Keratinocyte (primary cell): ENCODE measurements at places on chromosomes 6 and 20. TPM values are rescaled to one million over a fixed set of nuclear protein-coding genes. Genes with fewer than 3 reads are reported as not detected.

DNA sequence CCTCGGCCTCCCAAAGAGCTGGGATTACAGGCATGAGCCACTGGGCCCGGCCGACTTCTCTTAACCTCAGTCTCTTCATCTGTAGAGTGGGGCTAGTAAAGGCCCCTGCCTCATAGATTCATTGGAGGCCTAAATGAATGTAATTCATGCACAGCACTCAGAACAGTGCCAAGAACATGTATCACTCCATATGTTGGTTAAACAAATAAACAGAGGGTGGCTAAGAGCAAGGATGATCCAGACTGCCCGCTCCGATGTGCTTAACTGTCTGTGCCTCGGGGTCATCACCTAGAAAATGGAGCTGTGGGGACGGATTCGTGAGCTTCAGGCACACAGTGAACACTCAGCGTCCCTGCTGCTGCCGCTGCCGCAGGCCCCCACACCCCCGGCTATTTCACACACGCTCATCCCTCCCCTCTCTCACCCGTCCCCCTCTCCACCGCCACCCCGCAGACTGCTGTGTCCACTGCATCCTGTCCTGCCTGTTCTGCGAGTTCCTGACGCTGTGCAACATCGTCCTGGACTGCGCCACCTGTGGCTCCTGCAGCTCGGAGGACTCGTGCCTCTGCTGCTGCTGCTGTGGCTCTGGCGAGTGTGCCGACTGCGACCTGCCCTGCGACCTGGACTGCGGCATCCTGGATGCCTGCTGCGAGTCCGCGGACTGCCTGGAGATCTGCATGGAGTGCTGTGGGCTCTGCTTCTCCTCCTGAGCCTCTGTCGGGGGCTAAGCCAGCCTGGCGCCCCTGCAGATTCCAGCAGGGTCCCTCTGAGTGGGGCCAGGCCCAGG, 14.8 kb downstream of the MDFI start:
- no peak overlapping the region for H3K4me3 ChIP-seq
- H3K27ac ChIP-seq = no peak overlapping the region
- H3K36me3 ChIP-seq = peaks cover 32% of the 10 kb centered on the region

DNA sequence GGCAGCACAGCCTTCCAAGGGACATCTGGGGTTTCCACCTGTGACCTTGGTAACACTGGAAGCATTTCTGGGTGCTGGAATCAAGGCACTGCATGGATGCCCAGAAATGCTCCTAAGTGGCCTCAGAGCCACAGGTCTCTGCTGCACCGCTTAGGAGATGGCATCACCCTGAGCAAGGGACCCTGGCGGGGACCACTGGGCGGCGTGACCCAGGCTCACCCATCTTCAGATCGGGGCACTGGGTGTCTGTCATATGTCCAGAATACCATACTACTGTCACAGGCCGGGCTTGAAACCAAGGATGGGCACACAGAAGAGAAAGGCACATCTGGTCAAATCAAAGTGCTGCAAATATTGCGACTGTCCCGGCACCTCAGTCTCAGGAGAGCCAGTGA, 45.9 kb downstream of the SSR1 start:
- H3K36me3 ChIP-seq = no peaks in the 10 kb centered on the region
- H3K4me1 ChIP-seq = peaks cover 19% of the 10 kb centered on the region
- H3K27ac ChIP-seq = peak overlapping the region; percentile 91

- H3K4me1 ChIP-seq = no peaks in the 10 kb centered on the region
- no peak overlapping the region for H3K4me3 ChIP-seq
- no peaks in the 10 kb centered on the region for H3K36me3 ChIP-seq
- DNase-seq = no peak
These were observed 73.4 kb upstream of the NRSN1 start for GRCh38 chr6:24052590-24052961.

POU5F1 gene
- 1.0 to 1.6 TPM (median 1.6 TPM) in 3 replicates for polyA plus RNA-seq

DNA sequence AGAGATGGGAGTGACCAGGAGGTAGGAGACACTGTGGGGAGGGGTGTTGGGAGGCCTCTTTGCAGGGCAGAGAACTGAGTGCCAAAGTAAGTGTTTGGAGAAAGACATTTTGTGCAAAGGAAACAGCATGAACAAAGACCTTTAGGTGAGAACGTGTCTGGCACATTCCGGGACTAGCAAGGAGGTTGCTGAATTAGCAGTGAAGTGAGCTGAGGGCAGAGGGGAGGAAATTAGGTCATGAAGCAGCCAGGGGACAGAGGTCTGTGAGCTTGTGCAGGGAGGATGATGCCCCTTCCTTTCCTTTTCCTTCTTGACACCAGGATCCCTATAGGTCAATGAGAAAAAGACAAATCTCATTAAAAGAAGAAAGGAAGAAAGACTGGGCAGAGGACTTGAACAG, 21.4 kb upstream of the AHCY start:
- H3K36me3 ChIP-seq = no peaks in the 10 kb centered on the region
- no peak for DNase-seq
- no peaks in the 10 kb centered on the region for H3K27me3 ChIP-seq
- H3K4me1 ChIP-seq = peaks cover 4% of the 10 kb centered on the region
- no peak overlapping the region for H3K27ac ChIP-seq

DNA sequence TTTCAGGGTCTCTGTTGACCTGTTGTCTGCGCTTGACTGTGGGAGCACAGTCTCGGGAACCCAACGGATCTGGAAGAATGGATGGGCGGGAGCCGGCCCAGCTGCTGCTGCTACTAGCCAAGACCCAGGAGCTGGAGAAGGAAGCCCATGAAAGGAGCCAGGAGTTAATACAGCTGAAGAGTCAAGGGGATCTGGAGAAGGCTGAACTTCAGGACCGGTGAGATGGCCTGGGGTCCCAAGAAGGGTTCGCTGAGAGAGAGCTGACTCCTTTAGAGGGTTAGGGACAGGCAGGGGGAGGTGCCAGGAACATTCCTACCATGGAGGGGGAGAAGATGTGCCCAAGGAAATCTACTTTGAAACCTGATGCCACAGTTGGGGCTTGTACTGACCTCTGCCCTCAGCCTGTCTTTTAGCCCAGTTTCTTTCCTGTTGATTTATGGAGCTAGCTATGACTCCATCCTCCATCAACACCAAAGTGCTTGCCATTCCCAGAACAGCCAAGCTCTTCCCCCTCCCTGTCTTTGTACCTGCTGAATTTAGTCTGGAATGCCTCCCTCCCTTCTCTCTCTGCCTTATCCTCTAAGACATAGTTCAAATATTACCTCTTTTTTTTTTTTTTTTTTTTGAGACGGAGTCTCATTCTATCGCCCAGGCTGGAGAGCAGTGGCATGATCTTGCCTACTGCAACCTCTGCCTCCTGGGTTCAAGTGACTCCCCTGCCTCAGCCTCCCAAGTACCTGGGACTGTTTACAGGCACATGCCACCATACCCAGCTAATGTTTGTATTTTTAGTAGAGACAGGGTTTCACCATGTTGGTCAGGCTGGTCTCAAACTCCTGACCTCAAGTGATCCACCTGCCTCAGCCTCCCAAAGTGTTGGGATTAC, 12.2 kb downstream of the CEP250 start:
- H3K27me3 ChIP-seq = no peaks in the 10 kb centered on the region
- no peaks in the 10 kb centered on the region for H3K4me1 ChIP-seq
- DNase-seq = no peak
- no peak overlapping the region for H3K4me3 ChIP-seq
- no peak overlapping the region for H3K27ac ChIP-seq

DNA sequence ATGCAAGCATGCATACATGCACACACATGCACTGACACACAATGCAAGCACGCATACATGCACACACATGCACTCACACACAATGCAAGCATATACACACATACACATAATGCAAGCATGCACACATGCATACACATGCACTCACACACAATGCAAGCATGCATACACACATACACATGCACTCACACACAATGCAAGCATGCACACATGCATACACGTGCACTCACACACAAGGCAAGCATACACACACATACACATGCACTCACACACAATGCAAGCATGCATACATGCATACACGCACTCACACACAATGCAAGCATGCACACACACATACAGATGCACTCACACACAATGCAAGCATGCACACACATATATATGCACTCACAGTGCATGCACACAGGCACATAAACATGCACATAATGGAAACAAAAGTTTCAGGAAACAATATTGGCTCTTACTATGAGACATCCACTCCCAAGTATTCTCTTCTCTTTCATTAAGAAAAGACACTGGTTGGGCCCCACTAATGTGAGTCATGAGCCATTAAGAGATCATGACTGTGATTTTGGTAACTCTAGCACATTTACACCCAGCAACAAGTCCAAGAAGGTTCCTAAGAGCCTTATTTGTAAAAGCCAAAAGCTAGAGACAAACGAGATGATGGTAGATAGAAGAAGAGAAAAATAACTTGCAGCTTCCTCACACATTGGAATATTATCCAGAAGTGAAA, 22.2 kb downstream of the APCDD1L start:
- no peaks in the 10 kb centered on the region for H3K4me1 ChIP-seq
- H3K27me3 ChIP-seq = no peaks in the 10 kb centered on the region
- H3K27ac ChIP-seq = no peak overlapping the region
- H3K36me3 ChIP-seq = no peaks in the 10 kb centered on the region
- no peak for DNase-seq
- no peak overlapping the region for H3K4me3 ChIP-seq

LAMP5 gene
- polyA plus RNA-seq = not detected in 3 replicates

DNA sequence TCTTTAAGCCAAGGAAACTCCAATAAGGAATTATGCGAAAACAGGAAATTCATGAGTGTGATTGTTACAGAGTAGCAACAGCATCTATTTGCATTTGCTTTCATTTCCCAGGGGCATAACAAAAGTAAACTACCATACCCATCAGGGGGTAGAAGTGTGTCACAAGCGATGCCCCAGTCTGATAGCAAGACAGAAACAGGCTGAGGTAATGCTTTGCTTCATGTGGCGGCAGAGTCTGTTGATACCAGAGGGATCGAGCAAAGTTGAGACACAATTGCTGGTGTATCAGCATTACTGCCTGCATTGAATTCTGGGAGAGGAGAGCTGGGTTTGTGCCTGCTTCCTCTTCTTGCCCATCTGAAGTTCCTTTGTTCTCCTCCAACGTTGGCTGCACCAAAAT, 51.2 kb upstream of the LYRM2 start:
- H3K4me3 ChIP-seq = no peak overlapping the region
- peaks cover 38% of the 10 kb centered on the region for H3K36me3 ChIP-seq
- no peak for DNase-seq
- H3K4me1 ChIP-seq = no peaks in the 10 kb centered on the region

- H3K36me3 ChIP-seq = no peaks in the 10 kb centered on the region
- H3K4me1 ChIP-seq = peaks cover 20% of the 10 kb centered on the region
- DNase-seq = no peak
- H3K27ac ChIP-seq = no peak overlapping the region
- H3K27me3 ChIP-seq = no peaks in the 10 kb centered on the region
These were observed 42.9 kb downstream of the ARHGAP18 start for GRCh38 chr6:129667034-129667433.

CASS4 gene
- 0.01 to 0.10 TPM in 2 of 3 replicates, not detected in the other for polyA plus RNA-seq

- H3K36me3 ChIP-seq = no peaks in the 10 kb centered on the region
- H3K4me1 ChIP-seq = no peaks in the 10 kb centered on the region
- no peak for DNase-seq
- H3K27me3 ChIP-seq = no peaks in the 10 kb centered on the region
- no peak overlapping the region for H3K27ac ChIP-seq
These were observed 93.9 kb upstream of the OGFRL1 start for GRCh38 chr6:71194724-71195123.

DNA sequence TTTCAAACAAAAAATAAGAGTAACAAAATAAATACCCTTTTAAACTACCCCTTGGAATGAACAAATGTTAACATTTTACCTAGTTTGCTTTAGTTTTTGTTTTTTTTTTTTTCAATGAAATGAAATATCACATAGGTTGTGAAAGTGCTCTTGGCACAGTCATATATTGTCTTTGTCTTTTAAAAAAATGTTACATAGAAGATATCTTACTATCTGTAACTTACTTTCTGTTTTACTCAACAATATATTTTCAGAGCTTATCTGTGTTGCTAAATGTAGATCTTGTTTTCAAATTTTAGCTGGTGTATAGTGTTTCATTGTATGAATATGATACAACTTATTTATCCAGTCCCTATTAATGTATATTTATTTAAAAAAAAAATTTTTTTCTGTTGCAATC, 8.6 kb downstream of the CEP57L1 start:
- no peak for DNase-seq
- no peak overlapping the region for H3K4me3 ChIP-seq
- H3K36me3 ChIP-seq = no peaks in the 10 kb centered on the region
- H3K4me1 ChIP-seq = no peaks in the 10 kb centered on the region

- H3K4me3 ChIP-seq = no peak overlapping the region
- no peaks in the 10 kb centered on the region for H3K36me3 ChIP-seq
- peaks cover under 1% of the 10 kb centered on the region for H3K4me1 ChIP-seq
- DNase-seq = no peak
- no peaks in the 10 kb centered on the region for H3K27me3 ChIP-seq
These were observed 165.3 kb upstream of the PREP start for GRCh38 chr6:105568142-105568541.

DNA sequence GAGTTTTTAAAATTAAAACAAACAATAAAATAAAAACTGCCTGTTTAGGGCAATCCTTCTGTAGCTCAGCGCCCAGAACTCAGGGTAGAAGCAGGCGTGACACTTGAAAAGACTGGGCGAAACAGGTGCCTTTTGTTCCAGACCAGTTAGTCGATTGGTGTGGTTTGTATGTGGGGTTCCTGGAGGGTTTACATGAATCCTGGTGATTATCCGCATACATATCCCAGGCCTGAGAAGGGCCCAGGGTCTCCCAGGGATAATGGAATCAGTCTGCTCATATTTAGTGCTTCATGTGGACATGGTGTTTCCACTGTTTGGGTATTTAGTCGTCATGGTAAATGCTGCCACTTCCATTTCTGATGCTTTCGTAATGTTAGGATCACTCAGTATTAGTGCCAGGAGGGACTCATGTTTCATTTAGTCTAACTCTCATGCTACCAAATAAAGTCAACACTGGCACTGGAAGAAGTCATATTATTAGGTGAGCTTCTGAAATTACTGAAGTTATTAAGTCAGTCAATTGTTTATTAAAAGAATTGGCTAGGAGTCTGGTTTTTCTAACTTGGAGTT, 116.5 kb downstream of the SAMD5 start:
- no peak overlapping the region for H3K4me3 ChIP-seq
- H3K4me1 ChIP-seq = no peaks in the 10 kb centered on the region
- H3K27ac ChIP-seq = no peak overlapping the region
- H3K36me3 ChIP-seq = no peaks in the 10 kb centered on the region

KCNQ2 gene
- polyA plus RNA-seq = 0.12 TPM in 1 of 3 replicates, not detected in the others

GRCh38 chr20:1860446-1860845, 34.8 kb upstream of the SIRPA start:
- DNase-seq = peak; percentile 49
- H3K27ac ChIP-seq = peak overlapping the region; percentile 57
- H3K4me3 ChIP-seq = no peak overlapping the region

GRCh38 chr20:22675341-22675740, 91.0 kb upstream of the FOXA2 start:
- no peak overlapping the region for H3K27ac ChIP-seq
- no peaks in the 10 kb centered on the region for H3K4me1 ChIP-seq
- H3K27me3 ChIP-seq = no peaks in the 10 kb centered on the region
- DNase-seq = no peak
- no peaks in the 10 kb centered on the region for H3K36me3 ChIP-seq

GRCh38 chr20:52104546-52105441, 86.8 kb downstream of the ZFP64 start:
- DNase-seq = no peak
- peaks cover 4% of the 10 kb centered on the region for H3K4me1 ChIP-seq
- peak overlapping the region; percentile 72 for H3K27ac ChIP-seq
- H3K4me3 ChIP-seq = peak overlapping the region; percentile 77
